ENCODE measurements at places on chromosomes 12 and 14. TPM values are rescaled to one million over a fixed set of nuclear protein-coding genes. Genes with fewer than 3 reads are reported as not detected.

DNA sequence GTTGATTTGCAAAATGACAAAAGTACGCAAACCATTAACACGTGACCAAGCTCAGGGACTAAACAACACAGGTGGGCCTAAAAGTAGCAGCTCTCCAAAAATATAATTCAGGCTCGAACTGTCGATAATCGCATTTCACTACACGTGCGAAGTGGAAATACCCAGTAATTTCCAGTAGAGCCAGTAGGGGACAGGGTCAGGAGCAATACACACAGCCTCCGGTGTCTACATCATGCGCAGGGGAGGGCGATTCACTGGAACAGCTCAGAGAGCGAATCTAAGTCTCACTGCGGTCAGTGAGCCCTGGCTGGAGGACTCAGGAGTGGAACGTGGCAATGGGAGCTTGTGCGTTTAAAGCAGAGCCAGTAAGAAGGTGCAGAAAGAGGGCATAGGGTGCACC is 40.4 kb downstream of the SETD3 start:
- DNase-seq = no peak

DNA sequence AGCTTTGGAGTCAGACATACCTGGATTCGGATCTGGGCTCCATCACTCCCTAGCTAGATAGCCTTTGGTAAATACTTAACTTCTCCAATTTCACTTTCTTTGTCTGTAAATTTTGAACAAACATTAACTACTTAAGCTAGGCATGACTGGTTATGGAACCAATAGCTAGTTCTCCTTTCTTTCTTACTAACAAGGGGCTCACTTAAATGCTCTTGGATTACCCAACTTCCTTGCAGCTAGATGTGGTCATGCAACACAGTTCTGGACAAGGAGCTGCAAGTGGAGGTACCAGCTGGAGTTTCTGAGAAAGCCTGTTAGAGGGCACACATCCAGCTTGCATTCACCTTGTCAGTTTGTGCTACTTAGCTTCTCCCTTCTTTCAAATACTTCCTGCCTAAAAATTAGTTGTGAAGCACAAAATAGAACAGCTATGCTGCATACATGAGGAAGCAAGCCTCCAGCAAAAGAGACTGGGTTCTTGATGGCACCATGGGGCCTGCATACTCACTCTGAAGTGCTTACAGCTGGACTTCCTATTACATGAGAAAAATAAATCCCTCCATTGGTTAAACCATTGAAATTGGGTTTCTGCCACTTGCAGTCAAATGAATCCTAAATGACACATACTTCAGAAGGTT is 210.1 kb upstream of the EEA1 start:
- no peak for DNase-seq

- DNase-seq = no peak
Observed at GRCh38 chr14:99596772-99597171, 7.2 kb downstream of the CCDC85C start.

DNA sequence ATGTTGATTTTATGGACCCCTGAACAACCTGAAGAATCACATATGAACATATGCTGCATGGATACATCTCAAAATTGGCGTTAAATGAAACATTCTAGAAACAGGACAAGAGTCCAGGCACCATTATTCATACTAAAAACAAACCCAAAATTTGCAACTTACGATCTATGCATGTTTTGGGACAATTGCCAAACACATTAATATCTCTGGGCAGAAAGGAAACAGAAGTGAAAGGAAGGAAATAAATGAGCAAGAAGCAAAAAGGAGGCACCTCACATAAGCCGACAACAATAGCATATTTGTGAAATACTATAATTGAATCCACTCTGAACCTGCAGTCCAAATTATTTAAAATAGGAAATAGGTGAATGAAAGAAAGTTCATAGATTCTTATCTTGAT is 1505.3 kb downstream of the AACS start:
- no peak for DNase-seq

DNA sequence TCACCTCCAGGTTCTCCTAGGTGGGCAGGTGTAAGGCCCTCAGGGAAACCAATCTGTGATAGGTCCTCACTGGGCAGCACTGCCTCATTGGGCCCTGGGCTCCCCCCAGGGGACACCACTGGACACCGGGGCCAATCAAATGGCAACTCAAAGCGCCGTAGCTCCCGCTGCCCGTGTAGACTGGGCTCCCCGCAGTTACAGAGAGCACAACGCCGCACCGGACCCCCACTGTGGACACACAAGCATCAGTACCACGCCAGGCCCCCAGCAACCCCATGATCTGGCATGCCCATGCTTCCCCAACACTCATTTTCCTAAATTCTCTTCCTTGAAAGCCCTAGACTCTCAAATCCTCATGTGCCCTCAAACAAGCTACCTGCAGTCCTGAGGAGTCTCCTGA is 6.1 kb downstream of the KMT2D start:
- no peak for DNase-seq

DNA sequence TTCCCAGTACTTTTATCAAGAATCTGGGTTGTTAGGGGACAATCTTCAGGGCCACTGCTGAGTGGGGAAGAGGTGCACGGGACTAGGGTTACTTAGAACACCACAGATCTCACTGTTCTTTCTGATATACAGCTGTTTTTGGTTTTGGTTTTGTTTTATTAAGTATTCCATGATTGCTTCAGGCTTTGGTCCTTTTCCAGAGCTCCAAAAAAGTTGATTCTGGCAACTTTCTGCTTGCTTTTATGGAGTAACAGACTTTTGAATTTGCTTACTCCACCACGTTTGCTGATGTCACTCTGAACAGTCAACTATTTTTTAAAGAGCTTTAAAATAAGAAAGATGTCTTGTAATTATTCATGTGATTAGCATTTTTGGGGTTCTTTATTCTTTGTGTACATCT is 368.1 kb upstream of the FOXG1 start:
- DNase-seq = no peak

DNA sequence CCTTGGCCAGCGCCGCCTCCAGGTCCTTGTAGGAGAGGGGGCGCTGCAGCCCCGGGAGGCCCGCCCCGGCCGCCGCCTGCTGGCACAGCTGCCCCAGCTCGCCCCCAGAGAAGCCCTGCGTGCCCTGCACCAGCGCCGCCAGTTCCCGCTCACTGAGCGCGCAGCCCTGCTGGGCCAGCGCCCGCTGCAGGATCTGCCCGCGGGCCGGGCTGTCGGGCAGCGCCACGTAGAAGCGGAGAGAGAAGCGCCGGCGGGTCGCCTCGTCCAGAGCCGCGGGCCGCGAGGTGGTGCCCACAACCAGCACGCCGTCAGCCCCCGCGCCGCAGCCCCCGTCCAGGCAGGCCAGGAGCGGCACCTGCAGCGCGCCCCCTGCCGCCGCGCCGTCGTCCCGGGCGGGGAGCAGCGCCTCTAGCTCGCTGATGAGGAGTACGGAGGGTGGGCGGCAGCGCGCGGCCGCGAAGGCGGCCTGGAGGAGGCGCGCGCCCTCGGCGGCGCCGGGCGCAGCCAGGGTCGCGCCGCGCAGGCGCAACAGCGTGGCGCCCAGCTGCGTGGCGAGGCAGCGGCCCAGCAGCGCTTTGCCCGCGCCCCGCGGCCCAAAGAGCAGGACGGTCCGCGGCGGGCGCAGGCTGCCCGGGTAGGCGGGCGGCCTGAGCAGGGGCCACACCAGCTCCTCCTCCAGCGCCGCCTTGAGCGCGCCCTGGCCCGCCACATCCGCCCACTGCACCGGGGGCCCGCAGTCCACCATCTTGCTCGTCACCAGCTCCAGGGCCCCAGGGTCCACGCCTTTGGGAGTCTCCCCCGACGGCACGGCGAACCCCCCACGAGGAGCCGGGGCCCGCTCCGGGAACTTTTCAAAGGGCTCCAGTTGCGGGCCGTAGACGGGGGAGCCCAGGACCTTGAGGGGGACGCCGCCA is 27.7 kb downstream of the FIGNL2 start:
- no peak for DNase-seq

- no peak for DNase-seq
Observed at GRCh38 chr12:81212996-81213696, 135.3 kb downstream of the ACSS3 start.

GRCh38 chr12:22283508-22283907 is 51.0 kb downstream of the ST8SIA1 start:
- no peak for DNase-seq

- peak; percentile 69 for DNase-seq
Observed at GRCh38 chr12:68980476-68981212, 47.7 kb upstream of the CPM start.

GRCh38 chr14:67680121-67680602 is 5.7 kb upstream of the VTI1B start:
- no peak for DNase-seq

GRCh38 chr12:27828196-27828595 is 48.2 kb upstream of the MANSC4 start:
- no peak for DNase-seq

Gene AMIGO2
- 61.8 TPM for total RNA-seq

GRCh38 chr14:91235841-91236240 is 8.7 kb downstream of the GPR68 start:
- no peak for DNase-seq

GRCh38 chr12:18752280-18752920 is 14.5 kb downstream of the CAPZA3 start:
- DNase-seq = no peak

DNA sequence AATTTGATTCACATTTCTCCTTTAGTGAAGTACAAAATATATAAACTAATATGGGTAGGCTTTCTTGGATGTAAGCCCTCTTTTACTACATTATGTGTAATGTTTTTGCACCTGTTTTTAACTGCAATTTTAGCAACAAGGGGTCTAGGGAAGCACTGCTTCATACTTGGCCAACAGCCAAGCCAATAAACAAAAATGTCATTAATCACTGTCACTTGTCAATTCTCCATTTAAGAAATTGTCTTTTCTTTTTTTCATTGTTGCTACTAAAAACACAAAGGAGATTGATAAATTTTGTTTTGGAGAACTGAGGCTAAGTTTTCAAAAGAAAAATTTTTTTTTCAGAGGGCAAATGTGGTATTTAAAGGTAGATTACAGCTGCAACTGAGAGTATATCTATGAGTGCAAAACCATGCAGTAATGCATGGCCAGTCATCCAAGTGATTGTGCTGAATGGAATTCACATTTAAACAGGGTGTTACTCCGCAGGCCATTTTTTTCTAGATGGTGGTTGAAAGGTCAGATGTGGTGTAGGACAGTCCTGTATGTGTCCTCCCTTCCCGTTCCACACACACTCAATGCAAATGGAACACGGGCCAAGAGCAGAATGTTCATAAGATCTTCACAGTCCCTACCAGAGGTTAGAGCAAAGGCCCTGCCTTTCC is 503.0 kb upstream of the LMO3 start:
- no peak for DNase-seq

Gene CABP1
- 0.71 TPM for total RNA-seq

Gene ZNF140
- 18.3 TPM for total RNA-seq

Gene ART4
- total RNA-seq = 0.55 TPM

DNA sequence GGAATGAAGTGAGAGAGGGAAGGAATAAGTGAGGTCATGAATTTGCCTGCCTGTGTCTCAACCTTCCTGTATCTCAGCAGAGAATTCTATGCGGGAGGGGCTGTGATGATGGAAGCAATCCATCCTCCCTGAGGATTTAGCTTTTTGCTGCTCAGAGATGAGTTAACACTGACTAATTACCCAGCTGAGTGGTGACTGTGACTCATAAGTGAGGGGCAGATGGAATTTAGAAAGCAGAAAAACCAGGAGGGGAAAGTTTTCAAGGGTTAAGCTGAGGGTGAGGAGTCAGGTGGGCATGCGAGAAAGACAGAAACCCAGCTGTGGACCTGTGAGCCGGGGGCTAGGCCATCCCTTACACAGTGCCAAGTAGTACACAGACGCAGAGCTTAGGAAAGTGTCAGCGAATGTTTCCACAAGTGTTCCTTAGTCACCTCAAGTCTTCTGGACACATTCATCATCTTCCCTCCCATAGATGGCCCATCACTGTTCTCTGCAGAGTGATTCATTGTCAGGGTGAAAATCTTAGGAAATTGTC is 277.9 kb downstream of the IPO8 start:
- DNase-seq = no peak

DNA sequence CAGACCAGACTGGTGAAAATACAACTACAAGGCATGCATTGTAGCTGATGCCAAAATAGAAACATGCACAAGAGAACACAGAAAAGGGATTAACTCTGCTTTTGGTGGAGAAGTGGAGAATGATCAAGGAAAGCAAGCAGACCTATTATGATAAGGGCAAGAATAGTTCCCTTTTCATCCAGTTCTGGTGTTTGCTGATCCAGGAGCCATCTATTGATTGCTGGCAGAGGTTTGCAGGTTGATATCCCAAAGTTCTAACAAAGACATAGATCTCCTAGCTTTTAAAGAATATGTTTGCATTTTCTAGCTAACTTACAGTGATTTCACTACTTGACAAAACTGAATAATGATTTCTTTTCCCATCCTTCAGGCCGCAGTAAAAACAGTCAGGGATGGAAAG is 166.2 kb upstream of the CDKN3 start:
- DNase-seq = no peak

- DNase-seq = no peak
Observed at GRCh38 chr14:32286602-32287001, 42.5 kb upstream of the AKAP6 start.

DNA sequence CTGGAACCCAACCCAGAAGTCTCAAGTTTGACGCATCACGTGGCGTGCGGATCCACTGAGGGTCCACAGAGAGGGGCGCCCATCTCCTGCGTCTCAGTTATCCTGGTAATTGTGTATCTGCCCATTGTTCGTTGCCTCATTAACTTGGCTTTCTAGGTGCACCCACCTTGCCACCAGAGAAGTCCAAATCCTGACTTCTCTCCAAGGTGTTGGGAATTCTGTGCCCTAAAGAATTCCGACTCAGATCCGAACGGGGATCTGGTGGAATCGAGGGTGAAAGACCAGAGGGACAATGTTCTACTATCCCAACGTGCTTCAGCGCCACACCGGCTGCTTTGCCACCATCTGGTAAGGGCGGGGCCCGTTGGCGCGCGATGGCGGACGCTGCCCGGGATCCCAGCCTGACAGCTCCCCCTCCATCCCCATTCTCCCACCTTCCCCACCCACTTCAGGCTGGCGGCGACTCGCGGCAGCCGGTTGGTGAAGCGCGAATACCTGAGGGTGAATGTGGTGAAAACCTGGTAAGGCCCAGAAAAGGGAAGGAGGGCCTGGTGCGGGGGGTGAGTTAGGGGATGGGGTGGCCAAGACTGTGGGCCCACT is 481 bp downstream of the REC8 start:
- DNase-seq = no peak
